GM23338 (cell line): ENCODE measurements at places on chromosomes 2 and 18. TPM values are rescaled to one million over a fixed set of nuclear protein-coding genes. Genes with fewer than 3 reads are reported as not detected.

DNA sequence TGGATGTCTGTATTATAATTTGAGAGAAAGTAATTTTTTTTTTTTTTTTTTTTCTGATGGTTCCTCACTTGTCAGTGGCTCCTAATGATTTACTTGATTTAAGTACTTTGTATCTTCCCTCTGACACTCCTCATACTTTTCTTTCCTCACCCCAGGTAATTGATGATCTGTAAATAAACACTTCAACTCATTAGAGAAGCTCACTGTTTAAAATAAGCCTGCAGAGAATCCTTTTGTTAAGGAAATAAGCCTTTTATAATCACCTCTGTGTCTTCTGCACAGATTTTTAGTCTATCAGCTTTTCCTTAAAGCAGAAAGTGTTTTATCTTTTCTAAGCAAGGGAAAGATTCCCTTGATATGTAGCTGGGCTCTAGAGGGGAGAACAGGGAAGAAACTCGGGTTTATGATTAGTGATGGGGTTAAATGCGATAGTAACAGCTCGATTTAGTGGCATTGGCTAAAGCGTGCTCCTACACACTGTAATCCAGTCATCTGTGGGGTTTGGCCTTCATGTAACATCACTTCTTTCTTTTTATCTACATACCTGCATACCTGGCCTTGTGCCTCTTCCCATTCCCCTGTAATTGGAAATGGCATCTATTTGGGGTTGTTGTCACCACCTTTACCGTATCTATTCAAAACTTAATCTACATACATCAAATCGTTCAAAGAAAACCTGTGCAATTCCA, 60.1 kb upstream of the LRRTM1 start:
- DNase-seq: peak; percentile 52

- no peak for DNase-seq
Observed at GRCh38 chr2:127670055-127670956, 5.0 kb downstream of the LIMS2 start.

DNA sequence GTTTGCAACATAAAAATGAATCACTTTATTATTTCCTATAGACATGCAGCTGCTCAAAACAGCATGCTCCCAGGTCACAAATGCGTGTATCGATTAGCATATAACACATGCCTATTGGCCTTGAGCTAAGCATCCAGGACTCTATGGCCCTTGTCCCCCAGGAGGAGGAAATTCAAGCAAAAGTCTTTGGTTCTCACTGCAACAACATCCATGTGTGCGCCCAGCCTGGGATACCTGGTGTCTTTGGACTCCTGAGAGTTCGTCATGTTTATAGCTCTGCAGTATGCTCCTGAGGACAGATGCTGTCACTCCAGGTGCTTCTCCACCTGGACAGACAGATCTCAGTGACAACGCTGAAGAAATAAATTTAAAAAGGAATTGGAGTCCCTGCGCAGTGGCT, 284.6 kb downstream of the PHLPP1 start:
- DNase-seq: no peak

GRCh38 chr2:223217373-223217772, 165.4 kb downstream of the KCNE4 start:
- no peak for DNase-seq

- DNase-seq: no peak
Observed at GRCh38 chr2:75133621-75134570, 65.4 kb downstream of the TACR1 start.

- DNase-seq: no peak
Observed at GRCh38 chr2:168312036-168312822, 64.8 kb upstream of the STK39 start.

GRCh38 chr2:17830053-17831034, 14.1 kb downstream of the MSGN1 start:
- peak; percentile 96 for DNase-seq

GRCh38 chr2:3595985-3596384, 1.1 kb downstream of the COLEC11 start:
- DNase-seq: no peak

DNA sequence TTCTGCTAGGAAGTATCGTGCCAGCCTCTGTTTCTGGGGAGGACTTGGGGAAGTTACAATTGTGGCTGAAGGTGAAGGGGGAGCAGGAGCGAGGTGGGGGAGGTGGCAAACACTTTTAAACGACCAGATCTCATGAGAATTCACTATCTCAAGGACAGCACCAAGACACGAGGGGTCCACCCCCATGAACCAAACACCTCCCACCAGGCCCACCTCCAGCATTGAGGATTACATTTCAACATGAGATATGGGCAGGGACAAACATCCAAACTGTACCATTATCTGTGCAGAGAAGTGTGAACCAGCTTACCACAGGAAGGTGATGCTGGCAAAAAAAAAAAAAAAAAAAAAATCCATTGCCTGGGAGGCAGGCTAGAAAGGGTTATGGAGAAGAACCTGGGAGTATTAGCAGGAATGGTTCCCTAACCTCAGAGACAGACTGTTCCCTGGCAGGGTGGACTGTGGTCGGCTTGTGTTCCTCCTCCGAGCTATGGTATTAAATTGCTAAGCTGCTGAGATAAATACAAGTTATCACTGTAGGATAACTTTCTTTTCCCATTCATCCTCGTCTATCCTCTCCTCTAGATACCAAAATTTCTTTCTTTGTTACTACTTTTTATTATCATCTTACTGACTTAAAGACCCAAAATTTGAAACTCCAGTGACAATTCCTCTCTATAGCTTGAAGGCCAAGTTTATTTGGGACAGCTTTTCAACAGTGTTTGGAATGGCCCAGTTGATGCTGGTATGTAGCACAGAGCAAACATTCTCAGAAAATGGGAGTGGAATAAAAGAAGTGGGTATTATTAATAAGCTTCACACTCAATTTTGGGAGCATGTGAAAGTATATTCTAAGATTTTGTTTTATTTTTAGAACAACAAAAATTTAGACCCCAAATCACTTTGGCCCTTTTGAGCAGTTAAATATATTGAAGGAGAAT, 73.7 kb upstream of the MAP3K20 start:
- no peak for DNase-seq

DNA sequence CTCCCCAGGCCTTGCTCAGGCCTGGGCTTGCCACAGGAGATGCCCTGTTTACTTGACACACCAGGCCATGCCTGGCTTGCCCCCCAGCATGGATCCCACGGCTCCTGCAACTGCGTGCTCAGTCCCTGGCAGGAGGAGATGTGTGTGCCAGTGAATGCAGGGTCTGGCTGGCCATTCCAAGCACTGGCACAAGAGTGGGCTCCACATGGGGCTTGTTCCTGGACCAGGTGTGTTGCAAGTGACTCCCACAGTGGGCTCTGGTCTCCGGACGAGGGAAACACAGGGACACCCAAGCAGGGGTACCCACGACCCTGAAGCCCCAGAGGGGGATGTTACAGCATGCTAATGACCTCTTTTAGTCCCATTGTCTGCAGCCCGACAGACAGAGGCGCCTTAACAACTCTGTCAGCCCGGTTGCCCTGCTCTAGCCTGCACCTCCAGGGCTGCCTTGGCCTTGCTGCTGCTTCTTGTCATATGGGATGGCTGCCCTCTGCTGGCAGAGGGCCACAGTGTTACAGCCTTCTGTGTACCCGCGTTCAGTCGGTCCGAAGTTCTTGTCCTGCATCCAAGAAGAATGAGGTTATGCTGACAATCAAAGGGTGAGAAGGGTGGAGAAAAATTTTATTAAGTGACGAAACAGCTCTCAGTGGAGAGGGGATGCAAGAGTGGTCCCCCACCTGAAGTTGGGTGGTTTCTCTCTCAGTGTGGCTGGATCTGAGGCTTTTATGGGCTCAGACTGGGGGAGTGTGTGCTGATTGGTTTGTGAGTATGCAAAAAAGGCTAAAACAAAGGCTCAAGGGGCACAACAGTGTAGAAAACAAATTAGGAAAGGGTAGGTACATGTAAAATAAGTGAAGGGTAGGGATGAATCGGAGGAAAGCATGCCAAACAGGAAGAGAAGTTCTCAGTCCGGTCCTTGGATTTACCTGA, 180.4 kb downstream of the MBD5 start:
- DNase-seq: peak; percentile 89

DNA sequence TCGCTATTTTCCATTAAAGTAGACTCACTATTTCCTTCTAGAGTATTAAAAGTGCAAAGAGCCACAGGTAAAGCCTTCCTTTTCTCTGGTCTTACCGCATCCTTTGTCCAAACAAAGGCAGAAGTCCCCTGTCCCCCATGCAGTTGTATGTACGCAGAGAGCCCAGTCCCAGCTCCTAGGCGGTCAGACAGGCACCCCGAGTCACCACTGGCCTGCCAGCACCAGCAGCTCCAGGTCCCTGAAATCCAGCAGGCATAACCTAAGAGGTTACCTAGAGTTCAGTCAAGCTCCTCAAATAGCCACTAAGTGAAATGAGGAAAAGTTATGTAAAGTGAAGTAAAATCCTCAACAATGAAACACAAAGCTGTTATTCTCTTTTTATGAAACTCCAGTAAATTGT, 60.4 kb upstream of the TWIST2 start:
- no peak for DNase-seq

The PSTPIP2 gene
- 1.3 and 2.6 TPM in 2 replicates for total RNA-seq

The CCDC85A gene
- total RNA-seq: 0.24 and 0.47 TPM in 2 replicates

The PNO1 gene
- total RNA-seq: 31.1 and 34.6 TPM in 2 replicates

The ASXL3 gene
- 1.4 and 2.6 TPM in 2 replicates for total RNA-seq

The C1GALT1C1L gene
- total RNA-seq: 0.17 TPM in 1 of 2 replicates, not detected in the other

The PLGLB1 gene
- 0.27 and 0.80 TPM in 2 replicates for total RNA-seq

The CCDC68 gene
- 1.2 and 1.6 TPM in 2 replicates for total RNA-seq
